ENCODE measurements at places on chromosomes 12 and 14.
A peak's percentile ranks its signal among the peaks of the same experiment; 100 is the strongest.

DNA sequence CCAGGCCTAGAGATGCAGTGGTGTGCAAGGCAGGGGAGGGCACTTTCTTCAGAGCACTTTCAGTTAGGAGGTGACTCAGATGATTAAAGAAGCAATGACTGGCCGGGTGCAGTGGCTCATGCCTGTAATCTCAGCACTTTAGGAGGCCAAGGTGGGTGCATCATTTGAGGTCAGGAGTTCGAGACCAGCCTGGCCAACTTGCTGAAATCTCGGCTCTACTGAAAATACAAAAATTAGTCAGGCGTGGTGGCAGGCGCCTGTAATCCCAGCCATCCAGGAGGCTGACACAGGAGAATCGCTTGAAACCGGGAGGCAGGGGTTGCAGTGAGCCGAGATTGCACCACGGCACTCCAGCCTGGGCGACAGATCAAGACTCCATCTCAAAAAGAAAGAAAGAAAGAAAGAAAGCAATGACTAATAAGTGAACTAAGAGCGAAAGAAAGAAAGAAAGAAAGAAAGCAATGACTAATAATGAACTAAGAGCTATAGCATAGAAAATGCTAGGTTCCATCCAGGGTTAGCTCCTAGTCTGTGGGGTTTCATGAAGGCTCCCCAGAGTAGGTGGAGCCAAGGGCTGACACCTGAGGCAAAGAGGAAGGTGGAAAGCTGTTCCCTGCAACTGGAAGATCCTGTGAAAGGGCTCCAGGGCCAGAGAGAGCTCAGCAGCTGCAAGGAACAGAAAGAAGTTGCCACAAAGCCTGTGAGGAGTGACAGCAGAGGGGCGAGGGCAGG, 334.5 kb downstream of the CACNA1C start:
- DNase-seq, result peak; percentile 41

- no peak for DNase-seq
These were observed 628.6 kb downstream of the NRXN3 start for GRCh38 chr14:78798757-78799156.

- DNase-seq, result no peak
These were observed 32.5 kb upstream of the TC2N start for GRCh38 chr14:91899806-91900205.

DNA sequence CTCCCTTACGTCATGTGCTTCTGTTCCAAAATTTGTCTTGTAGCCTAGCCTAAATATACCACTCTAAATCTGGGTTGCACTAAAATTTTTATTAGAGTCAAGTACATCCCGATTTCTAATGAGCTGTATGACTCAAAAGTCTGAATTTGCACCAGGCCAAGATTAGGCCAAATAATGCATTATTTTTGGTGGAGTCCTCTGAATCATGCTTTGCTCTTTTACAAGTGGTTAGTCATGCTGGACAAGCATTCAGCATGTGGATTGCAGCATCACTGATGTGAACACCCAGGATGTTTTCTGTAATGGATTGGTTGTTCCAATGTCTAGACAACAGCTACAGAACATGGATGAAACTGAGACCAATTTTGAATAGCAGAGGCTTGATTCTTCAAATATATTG, 23.7 kb downstream of the HEBP1 start:
- DNase-seq, result peak; percentile 97

DNA sequence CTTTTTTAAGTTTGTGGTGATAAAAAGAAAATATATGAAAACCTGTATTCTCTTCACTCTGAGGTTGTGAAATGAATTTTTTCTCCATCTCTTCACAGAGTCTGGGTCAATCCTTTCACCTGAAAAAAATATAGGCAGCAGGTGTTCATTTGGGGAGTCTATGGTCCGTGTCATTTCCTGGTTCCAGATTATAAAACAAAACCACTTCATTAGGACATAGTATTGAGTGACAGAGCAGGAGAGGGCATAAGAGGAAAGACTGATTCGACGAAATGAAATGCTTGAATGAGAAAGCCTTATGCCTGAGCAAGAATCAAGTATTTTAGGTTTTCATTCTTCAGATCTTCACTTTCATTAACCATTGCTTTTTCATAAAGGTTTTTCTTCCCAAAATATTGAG, 51.8 kb upstream of the NUAK1 start:
- no peak for DNase-seq

DNA sequence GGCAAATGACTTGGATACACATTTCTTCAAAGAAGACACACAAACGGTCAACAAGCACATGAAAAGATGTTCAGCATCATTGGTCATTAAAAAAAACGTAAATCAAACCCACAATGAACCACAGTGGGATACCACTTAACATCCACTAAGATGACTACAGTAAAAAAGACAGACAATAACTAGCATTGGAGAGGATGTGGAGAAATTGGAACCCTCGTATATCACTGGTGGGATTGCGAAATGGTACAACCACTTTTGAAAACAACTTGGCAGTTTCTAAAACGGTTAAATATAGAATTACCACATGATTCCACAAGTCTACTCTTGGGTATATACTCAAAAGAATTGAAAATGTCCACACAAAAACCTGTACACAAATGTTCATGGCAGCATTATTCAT, 25.2 kb upstream of the PPFIBP1 start:
- DNase-seq, result no peak

DNA sequence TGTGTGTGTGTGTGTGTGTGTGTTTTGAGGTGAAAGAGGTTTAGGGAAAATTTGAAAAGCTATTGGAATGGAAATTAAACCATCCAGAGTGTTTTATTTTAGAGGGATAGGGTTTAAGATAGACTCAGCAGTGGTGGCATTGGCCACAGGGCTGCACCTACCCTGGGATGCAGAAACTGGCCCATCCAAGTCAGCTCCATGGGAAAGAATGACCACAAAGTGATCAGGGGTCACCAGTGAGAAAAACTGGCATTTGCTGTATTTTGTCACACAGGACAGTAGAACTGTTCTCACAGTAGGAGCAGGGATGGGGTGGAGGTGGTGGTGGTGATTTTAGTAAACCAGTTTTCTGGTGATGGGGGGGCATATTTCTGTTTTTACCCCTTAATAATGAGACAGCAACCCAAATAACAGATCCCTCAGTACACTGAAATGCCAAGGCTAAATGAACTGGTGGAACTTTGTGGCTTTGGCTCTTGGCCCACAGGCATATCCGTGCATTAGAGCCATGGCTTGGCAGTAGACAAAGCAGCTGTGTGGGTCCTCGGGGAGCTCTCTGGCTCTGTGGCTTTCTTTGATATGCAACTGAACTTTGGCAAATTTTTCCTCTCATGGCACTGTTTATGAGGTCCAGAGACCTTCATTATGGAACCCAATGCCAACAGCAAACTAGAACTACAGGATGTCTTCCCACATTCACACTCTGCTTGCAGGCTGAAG, 348.3 kb downstream of the ZFP36L1 start:
- peak; percentile 79 for DNase-seq

DNA sequence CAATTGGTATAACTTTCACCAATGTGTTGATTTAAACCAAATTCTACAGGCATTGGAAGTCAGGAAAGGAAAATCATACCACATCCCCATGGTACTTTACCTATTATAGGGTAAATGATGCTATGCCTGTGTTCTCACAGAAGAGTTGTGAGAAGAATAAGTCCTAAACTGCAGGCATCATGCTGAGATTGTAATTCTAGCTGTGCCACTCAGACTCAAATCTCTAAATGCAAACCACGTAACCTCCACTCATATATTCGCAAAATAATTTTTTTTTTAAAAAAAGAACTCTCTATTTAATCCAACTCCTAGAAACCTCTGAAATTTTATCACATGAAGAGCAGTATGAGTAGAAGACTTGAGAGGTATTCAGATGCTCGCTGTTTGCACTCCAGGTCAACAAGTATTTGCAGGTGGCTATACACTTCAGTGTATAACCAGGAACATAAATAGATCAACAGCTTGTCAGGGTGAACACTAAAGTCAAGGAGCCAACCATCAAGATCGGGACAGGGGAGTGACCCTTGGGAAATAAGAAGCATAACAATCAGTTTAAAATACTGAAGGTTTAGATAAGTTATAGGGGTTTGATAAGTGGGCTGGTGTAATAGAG, 110.1 kb downstream of the SLC25A21 start:
- no peak for DNase-seq

DNA sequence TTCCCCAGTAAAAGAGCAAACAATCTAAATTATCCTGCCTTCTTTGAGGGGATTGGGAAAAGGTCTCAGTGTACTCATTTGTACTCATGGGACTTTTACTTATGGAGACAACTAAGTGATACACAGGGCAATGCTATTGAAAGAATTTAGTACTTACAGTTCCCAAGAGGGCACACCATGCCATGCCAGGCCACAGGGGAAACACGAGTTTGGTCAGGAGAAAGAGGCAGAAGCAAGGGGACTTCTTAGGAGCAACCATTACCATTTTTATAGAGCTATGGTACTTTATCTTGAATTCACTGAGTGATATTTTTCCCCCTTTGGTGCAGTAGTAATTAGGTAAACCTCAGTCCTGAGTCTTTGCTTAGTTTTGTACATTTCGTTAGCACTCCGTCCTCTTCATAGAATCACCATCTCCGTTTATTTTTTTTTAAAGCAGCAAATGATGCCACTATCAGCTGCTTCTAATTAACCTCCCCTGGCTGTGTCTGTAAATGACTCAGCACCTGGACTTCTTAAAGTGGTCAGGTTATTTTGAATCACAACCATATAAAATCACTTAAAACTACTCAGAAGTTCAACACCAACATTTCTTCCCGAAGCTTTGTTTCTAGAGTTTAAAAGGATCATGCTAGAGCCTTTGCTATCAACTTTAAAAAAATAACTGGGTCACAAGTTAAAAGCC, 5.9 kb upstream of the WASHC3 start:
- peak; percentile 68 for DNase-seq

All from fibroblast of lung (primary cell).